ENCODE measurements at places on chromosomes 1 and 21.

GRCh38 chr21:38863843-38864363 is 58.2 kb downstream of the ETS2 start:
- H3K4me1 ChIP-seq = no peaks in the 10 kb centered on the region
- no peaks in the 10 kb centered on the region for H3K27me3 ChIP-seq
- no peak overlapping the region for H3K4me3 ChIP-seq
- H3K27ac ChIP-seq = no peak overlapping the region

GRCh38 chr1:198101716-198102453 is 54.9 kb upstream of the NEK7 start:
- H3K36me3 ChIP-seq = no peaks in the 10 kb centered on the region
- no peaks in the 10 kb centered on the region for H3K27me3 ChIP-seq
- peaks cover 9% of the 10 kb centered on the region for H3K4me1 ChIP-seq
- H3K27ac ChIP-seq = no peak overlapping the region
- H3K4me3 ChIP-seq = no peak overlapping the region

- no peaks in the 10 kb centered on the region for H3K27me3 ChIP-seq
- peak; percentile 52 for DNase-seq
- no peak overlapping the region for H3K27ac ChIP-seq
Observed at GRCh38 chr1:15343729-15344128, 66.0 kb upstream of the EFHD2 start.

GRCh38 chr1:156860628-156861423 is at the start of gene NTRK1:
Gene NTRK1, plus strand, starts transcription at chr1:156860865. Its CDS starts 70 bp downstream, at chr1:156860935.
- peaks cover 15% of the 10 kb centered on the region for H3K27me3 ChIP-seq
- H3K4me3 ChIP-seq = peak within 1 kb of the TSS; percentile 64
- H3K27ac ChIP-seq = no peak within 1 kb of the TSS
- H3K36me3 ChIP-seq = no peaks in the 10 kb centered on the region
- H3K4me1 ChIP-seq = peaks cover 27% of the 10 kb centered on the region

DNA sequence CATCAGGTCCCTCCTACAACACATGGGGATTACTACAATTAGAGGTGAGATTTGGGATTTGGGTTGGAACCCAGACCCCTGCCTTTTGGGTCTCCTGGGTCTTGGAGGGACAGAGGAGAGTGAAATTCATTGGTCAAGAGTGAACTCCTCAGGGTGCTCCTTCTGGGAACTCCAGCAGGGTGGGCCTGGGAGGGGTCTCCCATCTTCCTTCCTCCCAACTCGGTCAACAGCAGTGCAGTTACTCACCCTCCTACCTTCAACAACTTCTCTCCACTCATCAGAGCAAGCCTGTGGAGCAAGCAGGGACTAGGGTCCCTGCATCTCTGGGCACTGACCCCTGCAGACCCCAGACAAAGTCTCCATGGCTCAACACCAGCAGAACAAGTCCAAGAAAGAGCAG is 89.3 kb upstream of the TMPRSS2 start:
- no peaks in the 10 kb centered on the region for H3K27me3 ChIP-seq
- H3K27ac ChIP-seq = no peak overlapping the region
- H3K4me3 ChIP-seq = no peak overlapping the region
- no peaks in the 10 kb centered on the region for H3K4me1 ChIP-seq

- H3K27me3 ChIP-seq = no peaks in the 10 kb centered on the region
- no peaks in the 10 kb centered on the region for H3K36me3 ChIP-seq
- H3K4me3 ChIP-seq = no peak overlapping the region
- no peak for DNase-seq
- H3K4me1 ChIP-seq = peaks cover 3% of the 10 kb centered on the region
Observed at GRCh38 chr1:212040629-212041412, 5.3 kb downstream of the DTL start.

DNA sequence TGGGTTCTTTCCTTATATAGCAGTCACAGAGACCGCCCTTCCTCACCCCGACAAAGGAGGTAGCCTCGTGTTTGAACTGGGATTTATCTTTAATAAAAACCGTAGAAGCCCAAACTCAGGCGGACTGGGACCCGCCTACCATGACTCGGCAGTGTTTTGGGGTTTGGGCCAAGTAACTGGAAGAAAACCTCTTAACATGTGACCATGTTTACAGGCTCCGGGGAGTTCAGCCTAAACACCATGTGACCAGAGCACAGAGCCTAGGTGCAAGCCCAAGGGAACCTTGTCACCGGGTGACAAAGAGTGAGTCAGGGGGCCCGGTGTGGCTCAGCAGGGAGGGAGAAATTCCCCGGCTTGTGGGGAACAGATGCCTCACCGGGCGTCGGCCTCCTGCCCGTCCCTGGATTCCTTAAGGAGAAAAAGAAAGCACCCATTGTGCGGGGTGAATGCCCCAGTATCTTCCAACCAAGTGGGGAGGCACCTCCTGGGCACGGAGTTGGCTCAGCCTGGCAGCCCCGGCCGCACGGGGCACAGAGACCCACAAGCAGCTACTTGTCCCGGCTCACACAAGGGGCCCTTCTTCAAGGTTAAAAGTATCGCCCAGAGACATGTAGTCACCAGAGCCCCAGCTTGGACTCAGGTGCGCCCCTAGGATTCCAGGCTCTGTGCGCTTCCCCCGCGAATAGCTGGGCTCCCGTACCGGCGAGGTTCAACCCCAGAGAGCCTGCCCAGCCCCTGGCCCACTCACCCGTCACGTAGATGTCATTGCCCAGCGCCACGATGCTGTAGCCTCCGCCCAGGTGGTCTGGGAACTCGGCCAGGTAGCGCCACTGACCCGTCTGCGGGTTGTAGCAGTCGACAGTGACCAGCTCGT is 1.4 kb downstream of the KLHL21 start:
- H3K27me3 ChIP-seq = no peaks in the 10 kb centered on the region
- peak overlapping the region; percentile 99 for H3K27ac ChIP-seq
- peaks cover 25% of the 10 kb centered on the region for H3K36me3 ChIP-seq
- H3K4me3 ChIP-seq = peak overlapping the region; percentile 93
- peaks cover 46% of the 10 kb centered on the region for H3K4me1 ChIP-seq

GRCh38 chr1:63799820-63800219 is 26.0 kb downstream of the ROR1 start:
- H3K4me1 ChIP-seq = peaks cover 64% of the 10 kb centered on the region
- DNase-seq = no peak
- H3K36me3 ChIP-seq = no peaks in the 10 kb centered on the region

DNA sequence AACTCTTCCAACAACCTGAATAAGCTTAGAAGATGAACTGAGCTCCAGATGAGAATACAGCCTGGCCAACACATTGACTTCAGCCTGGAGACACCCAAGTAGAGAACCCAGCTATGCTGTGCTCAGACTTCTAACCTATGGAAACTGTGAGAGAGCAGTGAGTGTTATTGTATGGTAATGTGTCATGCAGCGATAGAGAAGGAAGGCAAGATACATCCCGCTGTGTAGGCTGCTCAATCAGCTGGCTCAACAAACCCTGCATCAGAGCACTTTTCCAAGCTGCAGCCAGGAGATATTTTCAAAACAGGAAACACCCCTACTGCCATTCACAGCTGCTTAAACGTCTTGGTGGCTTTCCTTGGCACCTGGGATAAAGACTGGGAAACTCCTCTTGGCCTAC is 321.3 kb downstream of the SIPA1L2 start:
- H3K27me3 ChIP-seq = no peaks in the 10 kb centered on the region
- H3K36me3 ChIP-seq = no peaks in the 10 kb centered on the region
- no peak overlapping the region for H3K4me3 ChIP-seq

DNA sequence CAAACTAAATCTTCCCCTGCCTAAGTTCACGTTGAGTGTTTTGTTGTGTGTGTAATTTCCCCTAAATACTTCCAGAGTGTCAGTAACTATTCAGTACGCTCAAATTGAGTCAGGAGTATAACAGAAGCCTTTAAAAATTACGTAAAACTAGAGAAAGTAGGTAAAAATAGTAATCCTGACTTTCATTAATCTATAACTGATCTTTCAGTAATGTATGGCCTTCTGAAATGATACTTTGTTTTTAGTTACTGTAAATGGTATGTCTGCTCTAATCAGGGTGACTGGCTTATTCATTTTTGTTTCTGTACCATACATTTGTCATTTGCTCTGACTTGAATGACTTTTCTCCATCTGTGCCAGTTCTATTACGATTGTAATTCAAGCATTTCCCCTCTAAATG is 29.4 kb downstream of the MIER1 start:
- peaks cover 10% of the 10 kb centered on the region for H3K36me3 ChIP-seq
- no peaks in the 10 kb centered on the region for H3K27me3 ChIP-seq
- H3K27ac ChIP-seq = no peak overlapping the region
- no peak overlapping the region for H3K4me3 ChIP-seq
- peaks cover 2% of the 10 kb centered on the region for H3K4me1 ChIP-seq

DNA sequence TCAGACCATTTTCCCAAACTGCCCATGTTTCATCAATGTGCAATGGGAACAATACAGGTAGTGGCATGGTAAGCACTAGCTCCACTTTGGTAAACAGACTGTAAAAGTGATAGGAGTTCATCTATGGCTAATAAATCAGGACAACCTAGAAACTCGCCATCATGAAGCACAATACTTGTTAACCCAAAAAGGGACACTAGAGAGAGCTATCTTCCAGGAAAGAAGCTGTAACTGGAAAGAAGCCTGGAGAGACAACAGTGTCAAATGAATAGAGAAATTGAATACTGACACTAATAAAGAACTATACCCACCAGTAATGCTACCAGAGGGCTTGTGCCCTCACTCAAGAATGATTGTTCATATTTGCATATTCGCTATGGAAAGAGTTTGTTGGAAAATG is 164.7 kb upstream of the RGS18 start:
- H3K27me3 ChIP-seq = no peaks in the 10 kb centered on the region
- H3K36me3 ChIP-seq = no peaks in the 10 kb centered on the region

All from thoracic aorta (tissue), 2 donors.